ENCODE measurements at places on chromosomes 12 and 14.

DNA sequence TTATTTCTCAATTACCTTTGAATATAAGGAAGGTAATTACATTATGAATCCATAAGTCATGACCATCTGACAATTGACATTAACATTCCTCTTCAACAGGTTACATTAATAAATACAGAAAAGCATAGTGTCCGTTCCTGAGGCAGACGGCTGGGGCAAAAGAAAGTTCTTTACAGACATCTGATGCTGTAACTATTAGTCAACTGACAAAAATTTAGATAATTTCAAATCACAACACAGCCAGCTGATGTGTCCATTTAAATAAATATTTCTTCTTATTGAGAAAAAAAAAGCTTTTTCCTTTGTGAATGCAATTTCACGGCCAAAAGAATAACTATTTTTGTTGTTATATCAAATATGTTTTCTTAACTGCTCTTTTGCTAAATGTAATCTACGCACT lies 9.2 kb upstream of the PYROXD1 start:
- no peak for DNase-seq

- DNase-seq: no peak
Measured at GRCh38 chr14:30162066-30162465, 234.4 kb upstream of the PRKD1 start.

DNA sequence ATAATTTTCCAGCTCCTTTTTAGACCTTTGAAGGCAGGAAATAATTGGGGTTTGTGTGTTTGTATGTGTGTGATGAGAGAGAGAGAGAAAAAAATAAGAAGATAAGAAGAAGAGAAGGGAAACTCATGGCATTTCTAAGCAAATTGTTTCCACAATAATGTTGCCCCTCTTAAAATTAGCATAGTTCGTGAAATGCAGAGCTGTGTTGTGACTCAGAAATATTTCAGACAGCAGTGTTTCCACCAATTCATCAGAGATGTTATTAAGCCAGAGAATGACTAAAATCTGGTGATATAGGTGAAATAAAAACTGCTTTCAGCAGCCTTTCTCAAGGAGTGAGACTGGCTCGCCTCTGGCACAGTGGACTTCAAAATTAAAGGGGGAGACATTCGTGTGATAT lies 65.9 kb upstream of the ARHGAP5 start:
- DNase-seq: no peak

GRCh38 chr12:75977590-75977951 lies 54.0 kb downstream of the PHLDA1 start:
- no peak for DNase-seq

DNA sequence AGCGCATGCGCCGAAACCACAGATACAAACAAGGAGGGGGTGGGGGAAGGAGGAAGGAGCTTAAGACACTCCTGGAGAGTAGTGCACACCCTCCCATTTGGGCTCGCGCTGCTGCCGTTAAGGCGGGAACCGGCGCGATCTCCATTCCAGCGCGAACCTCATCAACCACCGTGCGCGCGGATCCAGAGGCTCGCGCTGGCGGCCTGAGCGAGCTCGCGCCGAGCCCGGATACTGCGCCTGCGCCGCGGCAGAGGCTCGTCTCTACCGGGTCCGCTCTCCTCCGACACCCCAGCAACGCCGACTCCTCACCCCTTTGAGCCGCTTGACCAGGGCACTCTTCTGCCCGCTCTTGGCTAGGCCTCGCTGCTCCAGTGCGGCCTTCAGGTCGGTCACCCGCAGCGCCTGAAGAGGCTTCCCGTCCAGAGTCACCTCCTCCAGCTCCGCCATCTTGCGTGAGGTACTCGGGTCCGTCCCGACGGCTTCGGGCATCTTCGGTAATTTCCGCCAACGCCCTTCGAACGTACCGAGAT lies at the start of gene ACIN1:
Gene ACIN1, minus strand, starts transcription at position 471 of the 530 bp plus-strand sequence. Its CDS starts 24 bp downstream, at position 447.
- DNase-seq: no peak

- no peak for DNase-seq
Measured at GRCh38 chr12:131535779-131536178, 175.1 kb upstream of the SFSWAP start.

DNA sequence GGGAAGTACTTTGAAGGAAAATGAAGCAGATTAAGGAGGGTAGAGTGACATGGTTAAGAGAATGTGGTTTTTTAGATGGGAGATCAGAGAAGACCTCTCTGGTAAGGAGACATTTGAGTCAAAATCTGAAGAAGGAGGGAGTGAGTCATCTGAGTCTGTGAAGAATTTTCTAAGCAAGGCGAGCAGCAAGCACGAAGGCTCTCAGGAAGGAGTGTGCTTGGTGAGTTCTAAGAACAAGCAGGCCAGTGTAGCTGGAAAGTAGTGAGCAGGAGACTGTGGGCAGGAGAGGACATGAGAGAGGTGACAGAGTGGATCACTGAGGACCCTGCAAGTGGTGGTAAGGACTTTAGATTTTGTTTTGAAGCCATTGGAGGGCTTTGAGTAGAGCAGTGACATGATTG lies 76.3 kb upstream of the FUT8 start:
- DNase-seq: no peak

GRCh38 chr14:50935126-50936015 lies 8.9 kb downstream of the PYGL start:
- DNase-seq: no peak

- DNase-seq: no peak
Measured at GRCh38 chr12:10136637-10137205, 6.7 kb upstream of the CLEC7A start.

- no peak for DNase-seq
Measured at GRCh38 chr12:13609894-13610679, 371.3 kb downstream of the GRIN2B start.

GRCh38 chr14:105843444-105844046 lies 317.2 kb downstream of the TMEM121 start:
- no peak for DNase-seq

DNA sequence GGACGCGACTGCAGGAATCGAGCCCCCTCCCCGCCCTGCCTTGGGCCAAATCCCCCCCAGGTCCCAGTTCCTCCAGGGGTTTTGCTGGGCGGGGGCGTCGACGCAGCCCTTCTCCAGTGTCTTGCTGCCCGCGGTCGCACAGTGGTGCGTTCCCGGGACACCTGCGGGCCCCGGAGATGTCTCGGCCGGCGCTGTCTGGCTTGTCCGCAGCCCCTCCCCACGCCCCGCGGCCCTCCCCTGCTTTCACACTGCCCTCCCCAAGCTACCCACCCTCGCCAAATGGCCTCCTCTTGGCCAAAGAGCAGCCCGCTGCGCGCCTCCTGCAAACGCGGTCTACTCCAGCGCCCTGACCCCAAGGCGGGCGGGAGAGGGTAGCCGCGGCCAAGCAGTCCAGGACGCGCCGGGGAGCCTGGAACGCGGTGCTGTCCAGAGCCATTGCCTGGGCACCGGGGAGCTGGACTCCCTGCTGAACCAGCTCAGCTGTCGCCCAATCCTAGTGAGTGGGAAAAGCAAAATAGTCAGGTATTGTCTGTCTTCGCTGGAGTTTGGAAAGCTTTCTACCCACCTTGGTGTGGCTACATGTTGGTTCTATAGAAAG lies 122.0 kb downstream of the AACS start:
- no peak for DNase-seq

GRCh38 chr12:54824402-54824801 lies 29.9 kb upstream of the MUCL1 start:
- no peak for DNase-seq

GRCh38 chr12:75864161-75864560 lies 167.4 kb downstream of the PHLDA1 start:
- no peak for DNase-seq

DNA sequence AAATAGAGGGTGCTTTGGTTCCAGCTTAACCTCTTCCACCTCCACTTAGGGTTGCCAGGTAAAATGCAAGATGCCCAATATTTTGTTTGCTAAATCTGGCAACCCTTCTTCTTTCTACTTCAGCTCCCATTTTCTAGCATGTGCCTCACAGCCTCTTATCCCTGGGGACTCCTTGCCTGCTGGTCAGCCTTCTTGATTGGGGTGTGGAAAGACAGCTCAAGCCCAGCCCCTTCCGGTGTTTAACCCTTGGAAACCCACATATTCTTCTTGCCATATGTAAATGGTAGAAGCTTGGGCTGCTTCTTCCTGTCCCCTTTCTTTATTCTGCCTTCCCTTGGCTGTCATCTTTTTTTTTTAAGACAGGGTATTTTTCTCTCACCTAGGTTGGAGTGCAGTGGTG lies 5.7 kb downstream of the SPIC start:
- DNase-seq: no peak

DNA sequence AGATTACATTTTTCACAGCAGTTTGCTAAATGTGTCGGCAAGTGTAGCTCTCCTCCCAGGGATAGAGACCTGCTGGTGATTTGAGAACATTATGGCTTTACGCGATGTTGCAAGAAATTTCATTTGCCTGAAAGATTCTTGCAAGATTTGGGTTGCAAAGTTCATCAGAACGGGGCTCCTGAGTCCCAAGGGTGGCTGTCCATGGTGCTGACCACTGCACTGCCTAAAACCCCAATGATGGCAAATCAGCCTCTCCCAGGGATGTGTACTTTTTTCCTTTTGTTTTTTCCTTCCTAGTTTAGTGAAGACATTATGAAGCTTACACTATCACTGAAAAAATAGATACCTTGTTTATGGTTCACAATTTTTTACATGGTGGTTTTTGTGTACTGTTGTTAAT lies 85.4 kb downstream of the WSCD2 start:
- DNase-seq: no peak

DNA sequence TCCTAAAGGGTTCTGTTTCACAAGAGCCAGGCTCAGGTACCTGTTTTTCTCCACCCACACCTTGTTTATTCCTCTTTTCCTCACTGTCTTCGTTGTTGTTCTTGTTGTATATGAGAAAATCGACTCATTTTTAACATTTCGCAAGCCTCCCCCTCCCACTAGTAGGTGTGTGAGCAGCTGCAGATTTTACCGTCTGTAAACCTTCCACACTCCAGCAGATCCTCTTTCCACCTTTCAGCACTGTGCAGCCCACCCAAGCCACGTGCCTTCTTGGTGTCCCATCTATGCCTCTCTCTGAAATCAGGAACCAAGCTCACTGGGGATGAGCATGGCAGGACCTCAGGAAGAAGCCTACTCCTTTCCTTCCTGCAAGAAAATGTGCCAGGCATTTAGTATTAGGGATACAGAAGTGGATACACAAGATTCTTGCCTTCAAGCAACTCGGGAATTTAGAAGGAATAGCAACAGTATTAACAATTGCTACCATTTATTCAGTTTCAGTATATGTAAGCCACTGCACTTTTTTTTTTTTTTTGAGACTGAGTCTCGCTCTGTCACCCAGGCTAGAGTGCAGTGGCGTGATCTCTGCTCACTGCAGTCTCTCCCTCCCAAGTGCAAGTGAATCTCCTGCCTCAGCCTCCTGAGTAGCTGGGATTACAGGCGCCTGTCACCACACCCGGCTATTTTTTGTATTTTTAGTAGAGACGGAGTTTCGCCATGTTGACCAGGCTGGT lies 113.6 kb downstream of the CHST11 start:
- DNase-seq: no peak

GRCh38 chr12:27615331-27615891 lies 80.8 kb upstream of the REP15 start:
- no peak for DNase-seq

DNA sequence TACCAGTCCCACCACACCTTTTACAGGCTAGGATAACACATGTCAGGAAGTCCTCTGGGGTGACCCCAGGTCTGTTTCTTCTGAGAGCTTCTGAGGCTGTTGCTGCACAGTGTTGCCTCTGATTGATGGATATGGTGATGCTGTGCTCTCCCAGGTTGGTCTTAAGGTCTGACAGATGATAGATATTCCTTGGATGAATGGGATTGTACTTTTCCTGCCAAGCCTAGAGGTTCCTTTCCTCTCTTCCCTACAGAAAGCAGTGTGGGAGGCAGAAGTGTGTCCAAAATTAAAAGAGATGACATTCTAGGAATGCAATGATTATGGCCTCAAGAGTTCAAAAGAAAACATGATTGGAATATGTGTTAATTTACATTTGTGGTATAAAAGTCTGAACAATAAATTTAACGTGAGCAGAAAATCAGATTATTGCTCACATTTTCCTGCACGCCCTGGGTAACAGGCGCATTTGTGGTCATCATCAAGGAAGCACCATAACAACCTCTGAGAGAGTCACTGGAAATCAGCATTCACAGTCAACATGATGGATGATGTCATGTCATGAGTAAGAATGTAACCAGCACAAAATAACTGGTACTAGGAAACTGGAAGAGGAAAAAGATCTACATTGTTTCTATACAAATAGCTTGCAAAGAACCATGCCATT lies 73.7 kb downstream of the BBS10 start:
- DNase-seq: no peak

DNA sequence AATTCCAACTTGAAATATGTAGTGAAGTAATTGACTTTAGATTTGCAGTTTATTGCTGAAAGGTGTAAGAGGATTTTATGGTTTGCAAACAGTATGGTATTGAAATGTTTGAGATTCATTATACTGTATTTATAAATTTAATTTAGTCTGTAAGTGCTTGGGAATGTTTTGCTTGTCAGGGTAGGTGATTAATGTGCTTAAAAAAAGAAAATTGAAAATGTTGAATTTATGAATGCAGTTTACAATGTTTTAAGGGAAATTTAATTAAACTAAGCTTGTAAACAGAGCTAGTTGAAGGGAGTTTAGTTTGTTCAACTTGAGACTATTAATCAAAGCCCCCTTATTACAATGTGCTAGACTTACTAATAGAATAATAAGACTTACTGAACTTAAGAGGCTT lies 18.0 kb upstream of the CRY1 start:
- no peak for DNase-seq

DNA sequence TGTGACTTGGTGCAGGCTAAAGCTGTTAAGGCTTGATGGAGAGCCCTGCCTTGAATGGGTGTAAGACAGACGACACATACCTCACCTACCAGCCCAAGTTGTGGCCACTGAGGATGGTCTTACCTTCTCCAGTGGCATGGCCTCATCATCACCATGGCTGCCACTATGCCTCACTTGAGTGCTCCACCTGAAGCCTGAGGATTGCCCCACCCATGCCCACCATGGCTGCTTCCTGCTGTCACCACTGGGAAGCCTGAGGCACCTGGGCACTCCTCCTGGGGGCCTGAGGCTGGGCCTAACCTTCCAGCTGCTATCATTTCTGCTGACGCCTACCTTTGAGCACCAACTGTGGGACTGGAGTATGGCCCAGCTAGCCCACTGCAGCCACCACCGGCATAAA lies 1605.7 kb upstream of the FLRT2 start:
- no peak for DNase-seq

- DNase-seq: no peak
Measured at GRCh38 chr12:125089083-125089482, 23.8 kb downstream of the AACS start.

GRCh38 chr12:120662879-120663278 lies 22.5 kb downstream of the CABP1 start:
- no peak for DNase-seq

DNA sequence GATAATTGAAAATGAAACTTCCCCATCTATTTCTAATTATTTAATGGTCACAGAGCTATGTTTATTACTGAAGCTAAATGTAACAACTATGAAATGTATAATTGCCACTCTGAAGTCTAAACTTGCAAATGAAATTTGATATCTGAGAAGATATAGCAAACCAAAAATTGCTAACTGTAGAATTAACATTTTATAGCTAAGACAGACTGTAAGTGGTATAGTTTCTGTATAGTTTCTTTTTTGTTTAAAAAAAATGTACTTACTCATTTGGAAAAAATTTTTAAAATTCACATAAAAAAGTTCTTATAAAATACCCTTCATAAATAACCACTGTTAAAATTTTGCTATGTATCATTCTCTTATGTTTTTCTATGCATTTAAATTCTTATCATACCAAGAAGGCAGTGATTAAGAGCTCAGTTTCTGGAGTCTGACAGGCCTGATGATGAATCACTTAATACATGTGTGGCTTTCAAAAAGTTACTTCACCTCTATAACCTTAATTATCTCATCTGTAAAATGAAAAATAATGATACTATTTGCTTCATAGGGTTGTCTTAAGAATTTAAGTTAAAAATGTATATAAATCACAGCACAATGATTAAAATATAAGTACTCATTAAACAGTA lies 214.7 kb upstream of the GARIN2 start:
- DNase-seq: no peak
